ENCODE measurements at places on chromosomes 5 and 9. TPM values are rescaled to one million over a fixed set of nuclear protein-coding genes. Genes with fewer than 3 reads are reported as not detected.

DNA sequence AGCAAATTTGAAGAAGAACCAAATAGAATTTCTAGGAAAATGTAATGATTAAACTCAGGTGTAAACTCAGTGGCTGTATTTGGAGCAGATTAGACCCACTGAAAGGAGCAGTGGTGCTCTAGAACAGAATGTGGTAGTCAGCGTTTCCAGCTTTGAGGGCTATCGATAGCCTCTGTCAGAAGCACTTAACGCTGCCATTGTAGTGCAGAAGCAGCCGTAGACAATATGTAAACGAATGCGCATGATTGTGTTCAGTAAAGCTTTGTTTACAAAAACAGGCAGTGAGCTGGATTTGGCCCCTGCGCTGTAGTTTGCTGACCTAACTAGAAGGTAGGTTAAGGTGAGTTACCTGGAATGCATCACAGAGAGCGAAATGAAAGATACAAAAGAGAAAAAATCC is 72.0 kb downstream of the FAM78A start:
- no peak for DNase-seq

- DNase-seq = no peak
These were observed 10.8 kb downstream of the GADD45G start for GRCh38 chr9:89615661-89616060.

GRCh38 chr5:38250763-38251448 is 7.5 kb upstream of the EGFLAM start:
- no peak for DNase-seq

- DNase-seq = no peak
These were observed 30.3 kb downstream of the LMX1B start for GRCh38 chr9:126643945-126644527.

DNA sequence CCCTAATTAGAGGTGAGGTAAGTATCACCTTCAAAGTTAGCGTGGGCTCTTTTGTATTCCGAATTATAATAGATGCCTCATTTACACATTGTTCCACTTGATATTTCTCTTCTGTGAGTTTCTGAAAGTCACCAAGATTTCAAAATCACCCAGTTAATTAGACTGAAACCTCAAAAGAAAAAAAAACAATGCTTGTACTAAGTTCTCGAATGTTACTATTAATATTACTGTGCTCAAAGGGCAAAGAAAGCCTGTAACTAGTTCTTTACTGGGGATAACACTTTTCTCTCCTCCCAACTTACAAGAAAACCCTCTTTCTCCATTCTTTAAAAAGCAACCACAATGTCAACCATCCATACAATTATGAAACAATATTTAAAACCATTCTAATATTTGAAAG is 98.5 kb downstream of the STRBP start:
- no peak for DNase-seq

The CTXN3 gene
- total RNA-seq = not detected

The NUP188 gene
- 123 TPM for total RNA-seq

The PAX5 gene
- total RNA-seq = 0.09 TPM

Measured in K562 (cell line).